ENCODE measurements at places on chromosomes 13 and 19. TPM values are rescaled to one million over a fixed set of nuclear protein-coding genes. Genes with fewer than 3 reads are reported as not detected.
A peak's percentile ranks its signal among the peaks of the same experiment; 100 is the strongest.

DNA sequence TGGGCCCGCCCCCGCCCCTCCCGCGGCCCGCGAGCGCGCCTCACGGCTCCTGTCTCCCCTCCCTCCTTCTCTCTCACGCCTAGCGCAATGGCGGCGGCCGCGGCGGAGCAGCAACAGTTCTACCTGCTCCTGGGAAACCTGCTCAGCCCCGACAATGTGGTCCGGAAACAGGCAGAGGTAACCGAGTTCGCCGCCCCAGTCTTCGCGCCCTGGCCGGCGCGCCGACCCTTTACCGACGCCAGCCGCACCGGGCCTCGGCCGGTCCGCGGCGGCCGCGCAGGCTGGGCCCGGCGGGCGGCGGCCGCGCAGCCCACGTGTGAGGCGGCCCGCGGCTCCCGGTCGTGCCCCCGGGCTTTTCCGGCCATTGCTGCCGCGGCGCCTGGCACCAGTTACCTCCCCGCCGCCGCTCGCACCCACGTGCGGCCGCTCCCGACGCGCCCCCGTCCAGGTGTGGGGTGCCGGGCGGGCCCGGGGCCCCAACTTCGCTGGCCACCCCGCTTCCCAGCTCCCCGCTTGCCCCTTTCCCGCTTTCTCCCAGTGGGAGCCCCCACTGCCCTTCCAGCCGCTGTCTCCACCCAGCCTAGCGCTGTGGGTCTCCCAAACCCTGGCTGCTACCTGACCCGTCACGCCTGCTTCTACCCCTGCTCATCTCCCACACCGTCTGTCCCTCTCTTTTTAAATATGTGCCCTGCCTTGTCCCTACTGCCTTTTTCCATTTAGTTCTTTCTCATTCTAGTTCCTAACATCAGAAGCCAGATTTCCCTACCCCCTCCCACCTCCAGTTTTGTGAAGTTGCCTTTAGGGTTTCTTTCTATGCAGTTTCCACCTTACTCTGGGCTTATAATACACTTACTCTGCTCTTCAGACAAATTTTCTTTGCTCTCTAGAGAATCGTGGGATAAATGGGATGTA lies 23.4 kb downstream of the IPO5 start:
- peaks cover 31% of the 10 kb centered on the region for H3K4me1 ChIP-seq
- H3K36me3 ChIP-seq: peaks cover 14% of the 10 kb centered on the region
- peak overlapping the region; percentile 96 for H3K4me3 ChIP-seq
- no peak for DNase-seq

GRCh38 chr19:53977991-53978731 lies 13.3 kb upstream of the CACNG6 start:
- no peak overlapping the region for H3K27ac ChIP-seq
- peaks cover 9% of the 10 kb centered on the region for H3K36me3 ChIP-seq
- H3K4me1 ChIP-seq: peaks cover 15% of the 10 kb centered on the region
- peak; percentile 56 for DNase-seq
- peak overlapping the region; percentile 49 for H3K4me3 ChIP-seq
- peaks cover 43% of the 10 kb centered on the region for H3K27me3 ChIP-seq

DNA sequence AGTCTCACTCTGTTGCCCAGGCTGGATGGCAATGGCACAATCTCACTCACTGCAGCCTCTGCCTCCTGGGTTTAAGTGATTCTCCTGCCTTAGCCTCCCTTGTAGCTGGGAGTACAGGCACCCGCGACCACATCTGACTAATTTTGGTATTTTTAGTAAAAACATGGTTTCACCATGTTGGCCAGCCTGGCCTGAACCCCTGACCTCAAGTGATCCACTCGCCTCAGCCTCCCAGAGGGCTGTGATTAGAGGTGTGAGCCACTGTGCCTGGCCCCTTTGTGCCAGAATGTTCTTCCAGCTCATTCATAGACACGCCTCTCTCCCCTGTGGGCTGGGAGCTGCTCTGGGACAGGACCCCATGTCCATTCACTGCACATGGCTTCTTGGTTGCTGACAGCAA lies 9.1 kb downstream of the MYDGF start:
- H3K4me1 ChIP-seq: peaks cover 3% of the 10 kb centered on the region
- no peak overlapping the region for H3K4me3 ChIP-seq
- peaks cover 42% of the 10 kb centered on the region for H3K36me3 ChIP-seq
- no peak overlapping the region for H3K27ac ChIP-seq
- no peak for DNase-seq
- no peaks in the 10 kb centered on the region for H3K27me3 ChIP-seq

DNA sequence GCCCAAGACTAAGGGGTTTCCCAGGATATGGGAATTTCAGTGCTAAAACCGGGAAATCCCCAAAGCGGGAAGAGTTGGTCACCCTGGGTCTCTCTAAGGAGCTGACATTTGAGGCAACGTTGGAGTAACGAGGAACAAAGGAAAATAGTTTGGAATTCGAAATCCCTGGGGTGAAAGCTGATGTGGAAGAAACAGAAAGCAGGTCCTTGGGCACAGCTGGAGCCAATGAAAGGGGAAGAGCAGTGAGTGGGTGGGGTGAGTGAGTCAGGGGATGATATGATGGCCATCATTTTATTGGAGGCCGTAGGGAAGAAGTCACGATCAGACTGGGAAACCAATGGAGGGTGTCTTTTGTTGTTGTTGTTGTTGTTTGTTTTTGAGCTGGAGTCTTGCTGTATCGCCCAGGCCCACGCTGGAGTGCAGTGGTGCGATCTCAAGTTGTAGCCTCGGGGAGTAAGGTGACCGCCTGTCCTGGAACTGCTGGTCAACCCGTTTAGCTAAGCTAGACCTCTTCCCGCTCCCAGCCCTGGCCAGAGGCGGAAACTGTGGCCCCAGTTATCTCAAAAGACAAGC lies 3.4 kb upstream of the RFX2 start:
- DNase-seq: no peak
- H3K27ac ChIP-seq: no peak overlapping the region
- peaks cover 9% of the 10 kb centered on the region for H3K27me3 ChIP-seq

GRCh38 chr13:19632915-19633478 lies 462 bp upstream of the MPHOSPH8 start:
- DNase-seq: no peak
- H3K27me3 ChIP-seq: peaks cover 4% of the 10 kb centered on the region
- peak overlapping the region; percentile 100 for H3K4me3 ChIP-seq
- H3K36me3 ChIP-seq: peaks cover 27% of the 10 kb centered on the region
- H3K4me1 ChIP-seq: peaks cover 23% of the 10 kb centered on the region
- peak overlapping the region; percentile 97 for H3K27ac ChIP-seq

- H3K27ac ChIP-seq: no peak overlapping the region
- no peaks in the 10 kb centered on the region for H3K27me3 ChIP-seq
- DNase-seq: no peak
- no peak overlapping the region for H3K4me3 ChIP-seq
- no peaks in the 10 kb centered on the region for H3K36me3 ChIP-seq
- H3K4me1 ChIP-seq: no peaks in the 10 kb centered on the region
Observed at GRCh38 chr13:69474011-69474685, 633.5 kb upstream of the ATXN8OS start.

- H3K27me3 ChIP-seq: no peaks in the 10 kb centered on the region
- peaks cover 3% of the 10 kb centered on the region for H3K4me1 ChIP-seq
- DNase-seq: no peak
- H3K4me3 ChIP-seq: no peak overlapping the region
- no peak overlapping the region for H3K27ac ChIP-seq
Observed at GRCh38 chr19:47653856-47654255, 44.9 kb downstream of the BICRA start.

GRCh38 chr19:53823380-53824120 lies 564 bp downstream of the NLRP12 start:
- H3K27ac ChIP-seq: no peak overlapping the region
- peaks cover 3% of the 10 kb centered on the region for H3K4me1 ChIP-seq
- H3K27me3 ChIP-seq: peaks cover 12% of the 10 kb centered on the region
- no peak for DNase-seq
- no peaks in the 10 kb centered on the region for H3K36me3 ChIP-seq

- H3K4me1 ChIP-seq: peaks cover 33% of the 10 kb centered on the region
- peak overlapping the region; percentile 42 for H3K4me3 ChIP-seq
- peaks cover 47% of the 10 kb centered on the region for H3K27me3 ChIP-seq
- no peak overlapping the region for H3K27ac ChIP-seq
- DNase-seq: no peak
- H3K36me3 ChIP-seq: peaks cover 7% of the 10 kb centered on the region
Observed at GRCh38 chr19:48394331-48395169, 1.1 kb downstream of the GRIN2D start.

DNA sequence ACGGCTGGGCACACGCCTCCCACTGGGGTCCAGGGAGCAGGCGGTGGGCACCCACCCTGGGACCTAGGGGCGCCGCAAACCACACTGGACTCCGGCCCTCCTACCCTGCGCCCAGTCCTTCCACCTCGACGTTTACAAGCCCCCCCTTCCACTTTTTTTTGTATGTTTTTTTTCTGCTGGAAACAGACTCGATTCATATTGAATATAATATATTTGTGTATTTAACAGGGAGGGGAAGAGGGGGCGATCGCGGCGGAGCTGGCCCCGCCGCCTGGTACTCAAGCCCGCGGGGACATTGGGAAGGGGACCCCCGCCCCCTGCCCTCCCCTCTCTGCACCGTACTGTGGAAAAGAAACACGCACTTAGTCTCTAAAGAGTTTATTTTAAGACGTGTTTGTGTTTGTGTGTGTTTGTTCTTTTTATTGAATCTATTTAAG lies 1.6 kb downstream of the JUNB start:
- H3K36me3 ChIP-seq: peaks cover 27% of the 10 kb centered on the region
- DNase-seq: no peak
- H3K4me1 ChIP-seq: peaks cover 43% of the 10 kb centered on the region
- H3K4me3 ChIP-seq: peak overlapping the region; percentile 96

DNA sequence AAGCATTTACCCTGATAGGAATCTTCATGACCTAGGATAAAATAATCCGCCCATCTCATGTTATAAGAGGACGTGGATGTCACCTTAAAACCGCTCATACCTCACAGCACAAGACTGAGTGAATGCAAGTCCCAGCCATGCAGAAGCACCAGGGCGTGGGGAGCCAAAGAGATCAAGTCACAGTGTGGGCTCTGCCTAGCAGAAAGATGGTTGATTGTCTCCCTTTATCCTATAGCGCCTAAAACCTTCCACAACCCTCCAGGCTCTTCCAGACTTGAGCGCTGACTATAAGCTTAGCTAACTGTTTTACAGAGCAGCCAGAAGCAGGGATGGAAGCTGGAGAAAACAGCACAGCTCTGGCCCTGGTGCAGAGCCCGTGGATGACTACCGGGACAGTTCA lies 6.8 kb upstream of the ANKRD10 start:
- H3K27ac ChIP-seq: no peak overlapping the region
- H3K27me3 ChIP-seq: peaks cover 30% of the 10 kb centered on the region
- H3K4me3 ChIP-seq: peak overlapping the region; percentile 6
- H3K36me3 ChIP-seq: peaks cover 2% of the 10 kb centered on the region
- H3K4me1 ChIP-seq: peaks cover 16% of the 10 kb centered on the region

Gene TEX101
- total RNA-seq: not detected

Measured in activated CD4-positive, alpha-beta T cell treated with anti-CD3 and anti-CD28 coated beads, Interleukin-2, amount 10 ng/mL, durations not matched to agents 24 days and 14 days (primary cell).